ENCODE measurements at places on chromosomes 12 and 14.

DNA sequence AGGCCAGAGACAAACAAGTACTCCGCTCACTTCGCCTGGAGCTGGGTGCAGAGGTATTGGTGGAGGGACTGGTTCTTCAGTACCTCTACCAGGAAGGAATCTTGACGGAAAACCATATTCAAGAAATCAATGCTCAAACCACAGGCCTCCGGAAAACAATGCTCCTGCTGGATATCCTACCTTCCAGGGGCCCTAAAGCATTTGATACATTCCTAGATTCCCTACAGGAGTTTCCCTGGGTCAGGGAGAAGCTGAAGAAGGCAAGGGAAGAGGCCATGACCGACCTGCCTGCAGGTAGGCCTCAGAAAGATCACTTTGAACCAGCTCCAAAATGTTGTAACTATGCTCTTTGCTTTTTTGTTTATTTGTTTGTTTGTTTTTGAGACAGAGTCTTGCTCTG lies 1.6 kb downstream of the CRADD start:
- no peak for DNase-seq

GRCh38 chr12:89072294-89073026 lies 279.8 kb downstream of the DUSP6 start:
- DNase-seq = no peak

GRCh38 chr12:15823360-15824128 lies 34.4 kb upstream of the EPS8 start:
- no peak for DNase-seq

DNA sequence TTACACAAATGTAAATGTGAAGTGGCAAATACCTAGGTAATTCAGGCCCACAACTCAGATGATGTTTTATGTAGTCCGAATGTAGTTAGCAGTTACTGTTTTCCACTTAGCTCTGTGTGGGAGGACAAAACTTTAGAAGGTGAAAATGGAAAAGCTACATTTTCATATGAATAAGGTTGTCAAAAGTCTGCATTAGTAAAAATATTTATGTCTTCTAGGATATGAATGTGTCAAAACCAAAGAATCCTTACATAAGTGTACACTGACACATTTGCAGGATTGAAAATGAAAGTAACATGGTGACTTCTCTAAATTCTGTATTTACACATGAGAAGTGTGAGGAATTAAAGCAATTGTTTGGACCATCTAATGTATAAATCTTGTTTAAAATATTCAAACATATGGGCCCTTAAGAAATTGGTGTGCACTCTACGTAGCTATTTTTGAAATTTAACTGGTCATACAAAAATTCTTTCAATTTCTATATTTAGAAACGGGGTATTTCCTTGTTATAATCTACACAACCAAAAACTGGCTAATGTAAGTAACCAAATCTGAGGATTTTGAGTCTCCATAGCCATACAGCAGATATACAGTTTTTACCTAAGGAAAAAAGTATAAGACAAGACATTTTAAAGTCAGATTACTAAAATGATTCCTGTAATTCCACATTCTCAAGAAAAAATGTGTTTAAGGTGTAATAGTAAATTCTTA lies 5.4 kb downstream of the CDKN1B start:
- no peak for DNase-seq

DNA sequence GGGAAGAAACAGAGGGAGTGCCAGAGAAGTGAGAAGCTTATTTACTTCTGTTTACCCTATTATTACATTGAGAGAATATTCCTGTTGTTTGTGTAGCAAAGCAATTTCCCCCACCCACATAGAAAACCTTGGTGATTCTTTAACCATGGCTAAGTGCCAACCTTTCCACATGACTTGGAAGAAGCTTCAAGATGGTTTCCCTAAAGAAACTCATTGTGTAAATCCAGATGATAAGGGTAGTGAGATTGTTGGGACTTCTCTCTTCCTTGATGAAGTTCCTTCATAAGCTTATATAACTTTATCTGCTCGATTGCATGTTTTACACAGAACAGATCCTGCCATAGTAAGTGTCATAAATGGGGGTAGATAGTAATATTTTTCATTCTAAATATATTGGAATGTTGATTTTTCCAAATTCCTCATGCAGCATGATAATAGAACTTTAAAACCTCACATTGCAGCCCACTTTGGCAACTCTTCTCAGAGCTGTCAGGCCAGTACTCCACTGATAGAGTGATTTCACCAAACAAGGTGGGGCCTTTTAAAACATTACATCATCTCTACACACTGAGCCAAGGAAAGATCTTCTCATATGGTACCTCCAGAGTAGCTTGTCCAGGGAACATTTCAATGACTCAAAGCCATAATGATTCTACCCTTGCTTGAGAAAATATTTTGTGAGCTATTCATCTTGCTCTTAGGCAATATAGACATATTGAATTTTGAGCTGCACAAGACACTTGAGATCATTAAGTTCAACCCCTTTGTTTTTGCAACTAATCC lies 47.8 kb upstream of the KIF21A start:
- no peak for DNase-seq

GRCh38 chr12:120225852-120226640 lies 25.1 kb upstream of the RPLP0 start:
- no peak for DNase-seq

GRCh38 chr12:32226768-32227167 lies 120.1 kb downstream of the BICD1 start:
- no peak for DNase-seq

DNA sequence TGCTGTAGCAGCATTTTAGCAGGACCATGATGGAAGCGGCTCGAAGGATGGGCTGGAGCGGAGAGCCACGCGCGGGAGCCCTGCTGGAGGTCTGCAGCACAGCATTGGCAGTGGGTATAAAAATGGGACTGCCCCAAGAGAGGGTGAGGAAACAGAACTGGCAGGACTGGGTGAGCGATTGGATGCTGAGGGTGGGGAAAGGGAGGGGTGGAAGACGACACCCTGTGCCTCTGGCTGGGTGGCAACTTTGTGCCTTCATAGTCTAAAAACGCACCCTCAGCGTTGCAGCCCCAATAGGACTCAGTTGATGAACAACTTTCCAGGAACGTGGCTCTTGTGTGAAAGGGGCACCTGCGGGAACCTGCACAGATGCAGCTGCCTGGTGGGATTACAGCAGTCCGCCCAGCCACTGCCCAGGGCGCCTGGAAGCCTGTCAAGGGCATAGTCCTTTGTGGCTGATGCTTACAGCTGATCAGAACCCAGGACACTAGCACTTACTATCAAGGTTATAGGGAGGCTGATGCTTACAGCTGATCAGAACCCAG lies 73.0 kb downstream of the NINJ2 start:
- DNase-seq = no peak

DNA sequence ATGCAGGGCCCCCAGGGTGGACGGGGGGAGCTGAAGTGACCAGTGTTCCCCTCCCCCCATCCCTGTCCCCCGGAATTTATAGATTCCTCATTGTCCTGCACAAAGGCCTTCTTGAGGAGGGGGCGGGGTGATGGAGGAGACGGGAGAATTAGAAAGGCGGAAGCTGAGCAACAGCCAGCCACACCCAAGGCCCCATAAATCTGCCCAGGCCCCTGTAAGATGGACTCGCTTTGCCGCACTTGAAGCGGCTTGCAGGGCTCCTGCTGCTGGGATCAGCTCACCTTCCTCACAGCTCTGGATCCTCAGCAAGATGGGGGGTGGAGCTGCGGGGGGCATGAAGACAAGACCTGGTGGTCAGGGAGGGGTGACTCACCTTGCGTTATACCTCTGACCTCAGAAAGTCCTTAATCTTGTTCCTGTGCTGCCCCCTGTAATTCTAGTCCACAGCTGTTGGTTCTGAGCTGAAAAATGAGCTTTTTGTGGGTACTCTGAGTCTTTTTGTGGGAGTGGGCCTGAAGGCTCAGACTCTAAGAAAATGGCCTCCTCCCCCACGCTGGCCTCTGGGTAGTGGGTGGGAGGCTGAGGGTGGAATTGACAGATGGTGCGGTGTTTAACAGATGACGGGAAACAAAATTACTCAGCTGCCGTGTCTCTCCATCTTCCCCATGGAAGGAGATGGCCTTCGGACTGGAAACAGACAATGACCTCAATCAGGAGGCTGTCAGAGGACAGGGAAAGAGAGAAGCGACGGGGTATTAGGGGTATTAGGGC lies 15.8 kb upstream of the ANKRD33 start:
- no peak for DNase-seq

All from stimulated activated CD8-positive, alpha-beta memory T cell treated with anti-CD3 and anti-CD28 coated beads, Interleukin-7, amount 100 ng/mL, for 1 hour (primary cell).